ENCODE measurements at places on chromosomes 6 and 20. TPM values are rescaled to one million over a fixed set of nuclear protein-coding genes. Genes with fewer than 3 reads are reported as not detected.

DNA sequence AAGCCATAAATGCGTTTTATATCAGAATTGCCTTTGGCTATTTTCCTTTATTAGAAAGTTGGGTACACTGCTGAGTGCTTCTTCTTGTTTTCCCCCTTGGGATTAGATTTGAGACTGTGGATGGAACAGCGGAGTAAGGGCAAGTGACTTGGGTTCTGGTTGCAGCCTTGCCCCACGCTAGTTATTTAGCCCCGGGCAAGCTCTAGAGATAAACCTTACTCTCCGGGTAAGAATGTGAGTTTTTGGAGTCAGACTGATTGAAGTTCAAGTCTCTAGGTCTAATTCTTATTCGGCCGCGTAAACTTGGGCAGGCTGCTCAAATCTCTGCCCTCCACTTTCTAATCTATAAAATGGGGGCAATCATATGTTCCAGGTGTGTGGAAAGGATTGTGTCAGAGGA, 8.9 kb downstream of the TSHZ2 start:
- no peaks in the 10 kb centered on the region for H3K36me3 ChIP-seq
- H3K27me3 ChIP-seq, result no peaks in the 10 kb centered on the region
- H3K4me1 ChIP-seq, result no peaks in the 10 kb centered on the region
- no peak overlapping the region for H3K4me3 ChIP-seq
- no peak for DNase-seq

DNA sequence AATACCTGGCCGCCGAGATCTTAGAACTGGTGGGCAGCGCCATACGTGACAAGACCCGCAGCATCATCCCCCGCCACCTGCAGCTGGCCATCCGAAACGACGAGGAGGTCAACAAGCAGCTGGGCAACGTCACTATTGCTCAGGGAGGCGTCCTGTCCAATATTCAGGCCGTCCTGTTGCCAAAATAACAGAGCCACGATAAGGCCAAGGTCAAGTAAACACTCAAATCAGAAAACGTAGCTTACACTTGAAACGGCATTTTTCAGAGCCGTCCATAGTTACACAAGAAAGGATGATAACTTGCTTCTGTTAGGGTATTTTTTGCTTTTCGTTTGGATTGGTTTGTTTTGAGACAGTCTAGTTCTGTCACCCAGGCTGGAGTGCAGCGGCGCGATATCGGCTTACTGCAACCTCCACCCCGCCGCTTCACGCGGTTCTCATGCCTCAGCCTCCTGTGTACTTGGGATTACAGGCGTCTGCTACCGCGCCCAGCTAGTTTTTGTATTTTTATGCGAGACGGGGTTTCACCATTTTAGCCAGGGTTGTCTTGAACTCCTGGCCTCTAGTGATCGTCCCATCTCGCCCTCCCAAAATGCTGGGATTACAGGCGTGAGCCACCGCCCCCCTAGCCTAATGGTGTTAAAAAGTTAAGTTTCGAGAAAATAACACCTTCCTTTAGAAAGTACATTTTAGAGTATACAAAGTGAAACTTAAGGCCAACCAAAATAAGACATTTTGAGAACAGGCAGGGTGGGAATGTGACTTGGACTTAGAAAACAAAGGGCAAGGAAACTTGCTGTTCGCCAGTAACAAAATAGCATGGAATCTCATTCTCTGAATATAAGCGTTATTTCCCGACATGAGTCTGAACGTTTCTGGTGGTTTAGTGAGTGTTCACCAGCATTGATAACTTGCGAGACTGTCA, 42.8 kb upstream of the HFE start:
- H3K27me3 ChIP-seq, result no peaks in the 10 kb centered on the region
- peaks cover 4% of the 10 kb centered on the region for H3K4me1 ChIP-seq
- no peaks in the 10 kb centered on the region for H3K36me3 ChIP-seq
- DNase-seq, result peak; percentile 19
- H3K4me3 ChIP-seq, result peak overlapping the region; percentile 28

GRCh38 chr6:152920016-152920415, 62.8 kb downstream of the FBXO5 start:
- no peak for DNase-seq
- H3K4me3 ChIP-seq, result no peak overlapping the region
- H3K27me3 ChIP-seq, result no peaks in the 10 kb centered on the region
- H3K36me3 ChIP-seq, result no peaks in the 10 kb centered on the region
- H3K4me1 ChIP-seq, result no peaks in the 10 kb centered on the region

DNA sequence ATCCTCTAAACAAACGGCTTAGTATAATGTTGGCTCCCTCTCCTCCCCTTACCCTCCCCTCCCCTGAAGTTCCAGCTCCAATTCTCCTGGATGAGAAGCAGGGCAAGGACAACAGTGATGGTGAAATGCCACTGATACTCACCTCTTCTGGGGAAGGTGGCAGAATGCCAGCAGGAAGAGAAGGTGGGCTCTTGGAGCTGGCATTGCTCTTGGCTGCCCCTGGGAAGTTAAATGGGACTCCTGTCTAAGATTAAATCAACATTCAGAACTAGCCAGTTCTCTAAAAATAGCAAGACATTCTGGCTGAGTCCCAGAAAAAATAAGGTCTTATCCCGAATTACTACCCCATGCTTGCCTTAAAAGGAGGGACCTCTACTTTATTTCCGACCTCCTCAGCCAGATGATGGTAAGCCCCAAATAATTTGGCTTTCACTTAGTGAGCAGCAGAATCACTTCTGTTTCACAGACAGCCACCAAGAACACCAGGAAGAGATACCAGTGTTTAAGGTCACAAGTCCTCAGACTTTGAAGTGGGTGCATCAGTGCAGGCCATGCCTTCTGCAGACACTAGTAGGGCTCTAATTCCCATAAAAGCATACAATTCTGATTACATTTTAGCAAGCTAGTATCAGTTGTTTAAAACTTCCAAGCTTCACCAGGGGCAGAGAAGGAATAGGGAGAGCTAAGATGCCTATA, 46.0 kb upstream of the IL17A start:
- no peaks in the 10 kb centered on the region for H3K36me3 ChIP-seq
- no peaks in the 10 kb centered on the region for H3K27me3 ChIP-seq
- H3K27ac ChIP-seq, result no peak overlapping the region
- no peak overlapping the region for H3K4me3 ChIP-seq

DNA sequence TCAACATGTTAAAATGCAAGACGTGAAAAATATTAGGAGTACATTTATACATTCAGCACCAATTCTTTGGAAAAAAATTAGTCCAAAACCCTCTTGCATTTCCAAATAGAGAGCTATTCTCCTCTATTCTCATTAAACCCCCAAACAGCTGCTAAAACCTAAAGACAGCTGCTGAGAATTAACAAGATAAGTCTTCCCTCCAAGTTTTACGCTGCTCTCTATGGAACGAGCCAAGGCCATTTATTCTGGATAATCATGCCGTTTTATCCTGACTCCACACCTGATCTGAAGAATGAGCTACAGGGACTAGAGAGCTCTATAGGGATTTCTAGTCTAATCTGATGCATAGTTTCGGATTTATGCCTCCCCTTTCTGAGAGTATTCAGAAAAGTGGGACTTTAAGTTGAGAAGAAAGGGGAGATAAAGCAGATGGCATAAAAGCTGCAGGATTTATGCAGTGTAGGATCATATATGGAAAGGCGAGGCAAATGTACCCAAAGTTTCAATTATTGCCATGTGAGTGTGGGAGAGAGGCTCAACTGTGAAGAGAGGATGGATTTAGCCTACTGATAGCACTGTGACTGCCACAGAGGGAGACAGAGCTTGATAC, 64.7 kb upstream of the HS3ST5 start:
- DNase-seq, result no peak
- H3K4me1 ChIP-seq, result no peaks in the 10 kb centered on the region
- H3K4me3 ChIP-seq, result no peak overlapping the region
- no peaks in the 10 kb centered on the region for H3K36me3 ChIP-seq

- no peaks in the 10 kb centered on the region for H3K4me1 ChIP-seq
- H3K27me3 ChIP-seq, result no peaks in the 10 kb centered on the region
- no peak overlapping the region for H3K4me3 ChIP-seq
These were observed 29.5 kb downstream of the ALDH8A1 start for GRCh38 chr6:134920422-134920821.

The CLDN20 gene
- not detected for total RNA-seq

GRCh38 chr6:28589234-28589956, 63.7 kb downstream of the GPX5 start:
- H3K27ac ChIP-seq, result no peak overlapping the region
- H3K36me3 ChIP-seq, result no peaks in the 10 kb centered on the region
- H3K4me1 ChIP-seq, result no peaks in the 10 kb centered on the region
- DNase-seq, result no peak

Data from prostate gland (tissue), 2 donors.